ENCODE measurements at places on chromosomes 7 and 10. TPM values are rescaled to one million over a fixed set of nuclear protein-coding genes. Genes with fewer than 3 reads are reported as not detected.

COX15 gene
- 19.2 TPM for total RNA-seq

LIPK gene
- total RNA-seq = not detected

MOGAT3 gene
- total RNA-seq = not detected

ANAPC16 gene
- total RNA-seq = 76.6 TPM

ENO4 gene
- not detected for total RNA-seq

YWHAG gene
- 73.2 TPM for total RNA-seq

NDUFB2 gene
- total RNA-seq = 257 TPM

GRCh38 chr10:65818990-65819389 lies 1106.8 kb upstream of the LRRTM3 start:
- no peaks in the 10 kb centered on the region for H3K27me3 ChIP-seq
- no peak for DNase-seq
- H3K36me3 ChIP-seq = no peaks in the 10 kb centered on the region
- H3K4me1 ChIP-seq = no peaks in the 10 kb centered on the region
- H3K4me3 ChIP-seq = no peak overlapping the region

- H3K27ac ChIP-seq = no peak overlapping the region
- H3K4me1 ChIP-seq = no peaks in the 10 kb centered on the region
- no peak overlapping the region for H3K4me3 ChIP-seq
- H3K27me3 ChIP-seq = no peaks in the 10 kb centered on the region
- no peak for DNase-seq
Observed at GRCh38 chr7:68971634-68972340, 626.5 kb upstream of the AUTS2 start.

DNA sequence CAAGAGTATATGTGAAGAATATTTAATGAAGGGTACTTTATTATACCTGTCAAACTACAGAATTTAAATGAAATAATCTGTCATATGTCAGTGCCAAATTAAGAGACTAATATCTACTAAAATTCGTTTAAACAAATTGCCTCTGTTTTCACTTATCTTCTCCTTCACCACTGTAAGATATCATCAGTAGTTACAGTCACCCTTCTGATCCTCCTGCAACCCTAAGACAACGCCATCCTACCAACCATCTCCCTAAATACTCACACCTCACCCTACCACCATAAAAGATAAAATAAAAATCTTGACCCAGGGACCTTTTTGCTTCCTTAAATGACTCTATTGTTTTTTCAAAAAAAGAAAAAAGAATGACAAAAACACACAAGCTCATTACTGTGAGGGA lies 20.8 kb downstream of the EZH2 start:
- no peak overlapping the region for H3K27ac ChIP-seq
- no peaks in the 10 kb centered on the region for H3K4me1 ChIP-seq
- H3K36me3 ChIP-seq = no peaks in the 10 kb centered on the region
- no peak for DNase-seq
- H3K27me3 ChIP-seq = no peaks in the 10 kb centered on the region

- no peaks in the 10 kb centered on the region for H3K27me3 ChIP-seq
- no peaks in the 10 kb centered on the region for H3K4me1 ChIP-seq
- H3K36me3 ChIP-seq = no peaks in the 10 kb centered on the region
- H3K27ac ChIP-seq = no peak overlapping the region
Observed at GRCh38 chr7:121755818-121756552, 117.0 kb upstream of the PTPRZ1 start.

GRCh38 chr10:117615649-117616048 lies 73.1 kb downstream of the EMX2 start:
- H3K27me3 ChIP-seq = no peaks in the 10 kb centered on the region
- peak; percentile 22 for DNase-seq
- H3K27ac ChIP-seq = no peak overlapping the region
- H3K4me1 ChIP-seq = no peaks in the 10 kb centered on the region

GRCh38 chr7:46157404-46157803 lies 236.3 kb upstream of the IGFBP3 start:
- no peaks in the 10 kb centered on the region for H3K4me1 ChIP-seq
- no peak overlapping the region for H3K27ac ChIP-seq
- no peak for DNase-seq
- H3K4me3 ChIP-seq = no peak overlapping the region

GRCh38 chr7:106893591-106893990 lies 28.5 kb downstream of the PIK3CG start:
- no peak for DNase-seq
- no peak overlapping the region for H3K27ac ChIP-seq
- no peaks in the 10 kb centered on the region for H3K27me3 ChIP-seq
- H3K36me3 ChIP-seq = no peaks in the 10 kb centered on the region

DNA sequence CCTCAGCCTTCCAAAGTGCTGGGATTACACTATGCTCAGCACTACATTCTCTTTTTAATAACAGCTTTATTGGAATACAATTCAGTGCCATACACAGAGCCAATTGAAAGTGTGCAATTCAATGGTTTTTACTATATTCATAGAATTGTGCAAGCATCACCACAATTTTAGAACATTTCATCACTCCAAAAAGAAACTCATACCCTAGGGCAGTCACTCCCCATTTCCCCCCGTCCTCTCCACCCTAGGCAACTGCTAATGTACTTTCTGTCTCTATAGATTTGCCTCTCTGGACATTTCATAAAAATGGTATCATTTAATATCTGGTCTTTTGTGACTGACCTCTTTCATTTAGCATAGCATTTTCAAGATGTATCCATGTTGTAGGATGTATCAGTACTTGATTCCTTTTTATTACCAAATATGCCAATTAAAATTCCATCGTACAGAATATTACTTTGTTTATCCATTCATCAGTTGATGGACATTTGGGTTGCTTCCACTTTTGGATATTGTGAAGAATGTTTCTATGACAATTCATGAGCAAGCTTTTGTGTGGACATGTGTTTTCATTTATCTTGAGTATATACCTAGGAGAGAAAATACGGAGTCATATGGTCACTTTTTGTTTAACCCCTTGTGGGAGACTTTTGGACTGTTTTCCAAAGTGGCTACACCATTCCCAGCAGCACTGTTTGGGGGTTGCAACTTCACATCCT lies 6.3 kb upstream of the XPNPEP1 start:
- DNase-seq = no peak
- H3K27me3 ChIP-seq = no peaks in the 10 kb centered on the region
- peaks cover 17% of the 10 kb centered on the region for H3K4me1 ChIP-seq
- H3K4me3 ChIP-seq = no peak overlapping the region
- H3K27ac ChIP-seq = no peak overlapping the region
- H3K36me3 ChIP-seq = no peaks in the 10 kb centered on the region

DNA sequence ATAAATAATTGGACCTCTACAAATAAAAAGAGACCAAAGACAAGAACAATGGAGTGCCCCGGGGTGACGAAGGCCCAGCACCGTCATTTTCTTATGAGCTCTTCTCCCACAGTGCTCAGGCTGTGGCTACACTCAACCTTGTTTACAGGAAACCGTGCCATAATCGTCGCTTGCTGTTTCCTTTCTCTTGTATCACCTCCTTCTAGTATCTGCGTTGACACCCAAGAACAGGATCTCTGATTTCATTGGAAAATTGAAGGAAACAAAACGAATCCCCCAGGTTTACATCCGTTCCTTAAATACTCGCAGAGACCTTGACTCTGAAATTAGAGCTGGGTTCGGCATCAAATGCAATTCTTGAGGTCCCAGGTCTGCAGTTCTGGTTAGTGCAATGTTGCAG lies 1.7 kb upstream of the IGFBP3 start:
- H3K36me3 ChIP-seq = no peaks in the 10 kb centered on the region
- H3K4me1 ChIP-seq = peaks cover 45% of the 10 kb centered on the region
- no peak for DNase-seq
- H3K27me3 ChIP-seq = no peaks in the 10 kb centered on the region

- no peaks in the 10 kb centered on the region for H3K4me1 ChIP-seq
- no peak for DNase-seq
- H3K27ac ChIP-seq = no peak overlapping the region
- no peaks in the 10 kb centered on the region for H3K36me3 ChIP-seq
Observed at GRCh38 chr10:62326176-62326575, 48.0 kb upstream of the ZNF365 start.

GRCh38 chr7:142384493-142384922 lies 126.7 kb upstream of the PRSS58 start:
- H3K36me3 ChIP-seq = no peaks in the 10 kb centered on the region
- no peaks in the 10 kb centered on the region for H3K4me1 ChIP-seq
- H3K27me3 ChIP-seq = no peaks in the 10 kb centered on the region
- no peak overlapping the region for H3K27ac ChIP-seq

GRCh38 chr10:52419281-52419680 lies 105.2 kb downstream of the DKK1 start:
- H3K4me3 ChIP-seq = no peak overlapping the region
- H3K36me3 ChIP-seq = no peaks in the 10 kb centered on the region
- no peaks in the 10 kb centered on the region for H3K27me3 ChIP-seq
- H3K4me1 ChIP-seq = no peaks in the 10 kb centered on the region

- H3K36me3 ChIP-seq = no peaks in the 10 kb centered on the region
- no peaks in the 10 kb centered on the region for H3K4me1 ChIP-seq
- no peaks in the 10 kb centered on the region for H3K27me3 ChIP-seq
- DNase-seq = no peak
Observed at GRCh38 chr7:51366930-51367613, 50.5 kb upstream of the COBL start.

DNA sequence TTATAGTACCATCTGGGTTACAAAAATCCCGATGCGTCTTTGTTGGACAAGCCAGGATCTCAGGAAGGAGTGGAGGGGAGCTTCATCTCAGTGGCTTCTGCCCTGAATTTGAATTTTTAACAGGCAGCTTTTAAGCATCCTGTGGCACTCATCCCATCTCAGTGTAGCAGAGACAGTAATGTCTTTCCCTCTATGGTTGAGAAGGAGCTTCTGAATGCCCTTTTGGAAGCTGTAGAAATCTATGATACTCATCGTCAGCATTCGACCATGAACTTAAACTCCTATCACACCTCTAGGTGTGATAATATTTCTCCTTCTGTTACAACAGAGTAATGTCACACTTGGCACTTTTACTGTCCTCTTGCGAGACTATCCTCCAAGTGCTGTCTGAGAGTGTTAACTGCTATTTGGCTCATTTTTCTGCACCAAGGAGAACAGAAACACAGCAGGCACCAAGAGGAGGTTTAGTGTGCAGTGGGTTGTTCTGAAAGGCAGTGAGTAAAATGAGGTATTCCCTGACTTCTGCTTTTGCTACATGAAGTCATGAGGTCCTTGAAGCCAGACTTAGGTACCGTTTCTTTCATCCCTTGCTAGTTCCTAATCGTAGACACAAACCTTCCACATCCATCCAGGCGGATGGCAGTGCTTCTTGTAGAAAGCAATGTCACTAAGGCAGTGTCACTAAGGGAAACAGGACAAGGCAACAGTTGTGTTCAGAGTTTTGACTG lies 177.4 kb downstream of the CELF2 start:
- no peak for DNase-seq
- no peak overlapping the region for H3K27ac ChIP-seq
- no peaks in the 10 kb centered on the region for H3K27me3 ChIP-seq
- peaks cover 28% of the 10 kb centered on the region for H3K4me1 ChIP-seq
- H3K36me3 ChIP-seq = no peaks in the 10 kb centered on the region

GRCh38 chr10:21832821-21833130 lies 170.8 kb downstream of the DNAJC1 start:
- no peaks in the 10 kb centered on the region for H3K27me3 ChIP-seq
- H3K4me1 ChIP-seq = no peaks in the 10 kb centered on the region
- H3K27ac ChIP-seq = no peak overlapping the region
- no peak overlapping the region for H3K4me3 ChIP-seq

DNA sequence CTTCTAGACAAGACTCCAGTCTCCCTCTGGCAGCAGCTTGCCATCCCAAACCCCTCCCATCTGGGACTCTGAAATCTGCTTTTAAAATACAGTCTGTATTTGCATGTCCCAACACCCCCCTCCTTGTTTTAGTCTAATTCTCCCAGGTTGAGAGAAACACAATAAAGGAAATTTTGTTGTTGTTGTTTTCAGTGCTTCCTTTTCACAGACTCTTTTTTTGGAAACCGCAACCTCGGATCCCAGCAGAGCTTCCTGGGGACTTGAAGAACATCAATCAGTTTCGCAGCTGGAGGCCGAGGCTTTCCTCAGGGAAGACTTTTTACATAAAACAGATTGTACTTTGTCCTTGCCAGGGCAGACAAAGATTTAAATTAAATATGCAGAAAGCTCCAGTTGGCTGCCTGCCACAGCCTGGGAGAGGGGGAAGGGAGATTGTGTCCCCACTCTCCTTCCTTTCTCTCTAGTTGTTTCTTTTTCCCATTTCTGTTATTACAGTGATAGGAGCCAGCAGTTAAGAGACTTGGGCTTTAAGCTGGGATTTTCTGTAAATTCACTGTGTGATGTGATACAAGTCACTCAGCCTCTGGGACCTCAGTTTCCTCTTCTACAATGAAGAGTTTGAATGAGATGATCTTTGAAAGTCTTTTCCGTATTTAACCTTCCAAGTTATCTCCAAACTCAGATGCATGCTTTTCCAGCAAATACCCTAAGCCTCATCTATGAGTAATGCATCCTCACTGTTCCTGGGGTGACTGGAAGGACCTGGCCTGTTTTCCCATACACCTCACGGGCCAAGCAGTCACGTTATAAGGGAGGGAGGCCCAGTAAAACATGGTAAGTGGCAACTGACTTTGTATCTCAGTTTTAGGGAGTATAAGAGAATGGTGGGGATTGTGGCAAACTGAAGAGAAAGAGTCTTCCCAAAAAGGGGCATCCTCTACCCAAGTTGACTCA lies 192.3 kb downstream of the REEP3 start:
- H3K27ac ChIP-seq = peak overlapping the region; percentile 73
- DNase-seq = no peak
- H3K36me3 ChIP-seq = no peaks in the 10 kb centered on the region
- H3K27me3 ChIP-seq = no peaks in the 10 kb centered on the region
- H3K4me3 ChIP-seq = no peak overlapping the region

- H3K4me1 ChIP-seq = no peaks in the 10 kb centered on the region
- H3K27me3 ChIP-seq = no peaks in the 10 kb centered on the region
- H3K27ac ChIP-seq = no peak overlapping the region
- no peak for DNase-seq
Observed at GRCh38 chr10:106661767-106662140, 502.8 kb downstream of the SORCS1 start.

- no peaks in the 10 kb centered on the region for H3K36me3 ChIP-seq
- DNase-seq = no peak
- H3K4me1 ChIP-seq = no peaks in the 10 kb centered on the region
- no peak overlapping the region for H3K27ac ChIP-seq
- no peaks in the 10 kb centered on the region for H3K27me3 ChIP-seq
Observed at GRCh38 chr10:86545101-86545500, 23.5 kb upstream of the WAPL start.

DNA sequence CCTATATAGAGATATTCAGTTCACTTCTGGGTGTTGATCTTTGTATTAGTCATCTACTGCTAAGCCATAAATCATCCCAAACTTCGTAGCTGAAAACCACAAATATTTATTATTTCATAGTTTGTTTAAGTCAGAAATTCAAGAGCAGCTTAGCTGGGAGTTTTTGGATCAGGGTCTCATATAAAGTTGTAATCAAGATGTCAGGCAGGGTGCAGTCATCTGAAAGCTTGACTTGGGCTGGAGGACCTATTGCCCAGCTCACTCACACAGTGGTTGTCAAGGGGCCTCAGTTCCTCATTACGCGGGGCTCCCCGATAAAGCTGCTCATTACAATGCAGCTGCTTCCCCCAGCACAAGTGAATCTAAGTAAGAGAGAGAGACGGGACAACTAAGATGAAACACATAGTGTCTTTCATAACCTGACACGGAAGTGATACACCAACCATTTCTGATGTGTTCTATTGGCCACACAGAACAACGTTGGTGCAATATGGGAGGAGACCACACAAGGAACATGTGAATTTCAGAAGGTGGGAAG lies 15.7 kb downstream of the PPP1R3C start:
- no peak overlapping the region for H3K27ac ChIP-seq
- peaks cover 17% of the 10 kb centered on the region for H3K4me1 ChIP-seq
- H3K4me3 ChIP-seq = no peak overlapping the region
- no peak for DNase-seq
- no peaks in the 10 kb centered on the region for H3K27me3 ChIP-seq
